ENCODE measurements at places on chromosomes 4 and X.

DNA sequence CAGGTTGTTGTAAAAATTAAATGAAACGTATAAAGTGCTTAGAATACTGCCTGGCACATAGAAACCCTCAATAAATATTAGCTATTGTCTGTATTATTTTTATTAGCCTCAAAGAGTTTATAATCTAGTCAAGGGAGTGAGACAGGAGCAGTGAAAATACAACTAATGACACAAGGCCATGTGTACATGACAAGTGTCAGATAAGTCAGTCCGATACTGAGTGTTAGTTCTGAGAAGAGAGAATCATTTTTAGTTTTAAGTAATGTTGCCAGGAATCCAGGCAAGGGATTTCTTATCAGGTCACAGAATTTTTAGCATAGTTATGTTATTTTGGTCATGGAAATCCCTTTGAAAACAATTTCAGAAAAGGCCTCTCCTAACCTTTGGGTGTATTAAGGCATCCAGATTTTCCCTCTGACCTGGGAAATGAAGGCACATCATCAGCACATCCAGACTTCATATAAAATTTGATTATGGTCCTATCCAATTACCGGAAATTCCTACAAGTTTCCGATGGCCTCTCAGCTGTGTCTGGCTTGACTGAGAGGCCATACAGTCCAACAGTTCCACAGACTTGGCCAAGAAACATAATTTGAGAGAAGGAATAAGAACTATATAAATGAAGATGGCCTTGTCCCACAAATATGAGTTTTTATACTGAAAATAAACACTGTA, 35.7 kb downstream of the PPARGC1A start:
- DNase-seq = no peak

GRCh38 chr4:13656569-13657405, 29.3 kb upstream of the BOD1L1 start:
- no peak for DNase-seq

DNA sequence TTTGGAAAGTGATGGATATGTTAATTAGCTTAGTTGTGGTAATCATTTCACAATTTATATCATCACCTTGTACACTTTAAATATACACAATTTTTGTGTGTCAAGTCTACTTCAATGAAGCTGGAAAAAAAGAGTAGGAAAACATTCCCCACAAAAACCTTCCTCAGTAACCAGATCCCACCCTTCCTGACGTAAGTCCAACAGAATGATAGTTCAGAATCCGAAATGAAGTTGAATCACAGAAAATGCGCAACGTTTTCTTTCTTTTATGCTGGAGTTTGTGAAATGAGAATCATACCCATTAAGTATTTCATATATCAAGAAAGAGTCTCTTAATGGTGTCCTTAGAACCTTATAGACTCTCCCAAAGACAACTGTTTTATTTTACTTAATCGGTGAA, 292.9 kb downstream of the USP46 start:
- no peak for DNase-seq

DNA sequence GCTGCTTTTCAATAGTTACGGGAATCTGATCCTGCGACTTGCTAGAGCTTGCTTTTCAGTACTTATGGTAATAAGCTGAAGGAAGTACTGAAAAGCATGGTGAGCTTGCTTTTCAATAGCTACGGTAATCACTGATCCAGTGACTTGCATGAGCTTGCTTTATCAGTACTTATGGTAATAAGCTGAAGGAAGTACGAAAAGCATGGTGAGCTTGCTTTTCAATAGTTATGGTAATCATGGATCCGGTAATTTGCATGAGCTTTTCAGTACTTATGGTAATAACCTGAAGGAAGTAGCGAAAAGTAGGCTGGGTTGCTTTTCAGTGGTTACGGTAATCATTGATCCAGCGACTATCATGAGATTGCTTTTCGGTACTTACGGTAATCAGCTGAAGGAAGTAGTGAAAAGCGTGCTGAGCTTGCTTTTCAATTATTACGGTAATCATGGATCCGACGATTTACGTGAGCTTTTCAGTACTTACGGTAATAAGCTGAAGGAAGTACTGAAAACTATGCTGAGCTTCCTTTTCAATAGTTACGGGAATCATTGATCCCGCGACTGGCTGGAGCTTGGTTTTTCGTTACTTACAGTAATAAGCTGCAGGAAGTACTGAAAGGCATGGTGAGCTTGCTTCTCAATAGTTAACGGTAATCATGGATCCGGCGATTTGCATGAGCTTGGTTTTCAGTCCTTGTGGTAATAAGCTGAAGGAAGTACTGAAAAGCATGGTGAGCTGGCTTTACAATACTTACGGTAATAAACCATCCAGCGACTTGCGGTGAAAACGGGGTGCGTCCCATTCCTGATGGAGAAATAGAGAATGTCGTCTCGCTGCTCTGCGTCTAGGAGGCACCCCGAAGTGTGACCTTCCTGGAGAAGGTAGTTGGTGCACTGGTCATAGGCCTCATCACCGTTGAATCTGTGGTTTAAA, 6.5 kb downstream of the CRLF2 start:
- DNase-seq = no peak

Data from HS-27A (cell line).